K562 (cell line): ENCODE measurements at places on chromosomes 1 and 21.

DNA sequence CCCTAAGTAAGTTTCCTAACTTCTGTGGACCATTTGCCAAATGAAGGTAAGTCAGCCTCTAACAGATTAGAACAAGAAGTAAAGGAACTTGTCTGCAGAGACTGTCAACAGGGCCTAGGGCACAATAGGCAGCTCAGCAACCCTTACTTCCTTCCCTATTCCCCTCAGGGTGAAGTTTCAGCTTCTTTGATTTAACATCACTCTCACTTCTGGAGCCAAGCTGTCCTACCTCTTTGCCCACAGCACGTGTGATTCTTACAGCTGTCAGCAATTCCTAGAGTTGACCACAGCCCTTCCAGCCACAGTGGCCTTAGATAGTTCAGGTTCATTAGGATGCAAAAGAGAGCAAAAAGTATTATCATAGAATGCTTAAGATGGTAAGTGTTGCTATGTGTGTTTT lies 7.6 kb upstream of the EIF4G3 start:
- DNase-seq, result peak; percentile 1

GRCh38 chr1:94803517-94804441 lies 16.4 kb upstream of the SLC44A3 start:
- DNase-seq, result no peak

DNA sequence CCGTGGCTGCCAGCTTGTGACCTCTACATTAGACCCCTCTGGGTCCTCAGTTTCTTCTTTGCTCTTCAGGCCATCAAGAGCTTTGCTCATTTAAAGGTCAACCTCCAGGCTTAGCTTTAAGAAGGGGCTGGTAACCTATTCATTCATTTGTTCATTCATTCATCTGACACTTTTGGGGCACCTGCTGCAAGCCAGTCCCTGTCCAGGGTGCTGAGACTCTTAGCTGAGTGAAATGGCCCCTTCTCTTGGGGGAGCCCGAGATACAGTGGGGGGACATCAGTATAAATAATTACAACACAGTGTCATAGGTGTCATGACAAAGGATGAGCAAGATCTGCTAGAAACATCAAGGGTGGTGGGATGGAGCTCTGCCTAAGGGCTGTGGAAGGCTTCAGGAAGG lies 10.5 kb upstream of the TTC4 start:
- no peak for DNase-seq

DNA sequence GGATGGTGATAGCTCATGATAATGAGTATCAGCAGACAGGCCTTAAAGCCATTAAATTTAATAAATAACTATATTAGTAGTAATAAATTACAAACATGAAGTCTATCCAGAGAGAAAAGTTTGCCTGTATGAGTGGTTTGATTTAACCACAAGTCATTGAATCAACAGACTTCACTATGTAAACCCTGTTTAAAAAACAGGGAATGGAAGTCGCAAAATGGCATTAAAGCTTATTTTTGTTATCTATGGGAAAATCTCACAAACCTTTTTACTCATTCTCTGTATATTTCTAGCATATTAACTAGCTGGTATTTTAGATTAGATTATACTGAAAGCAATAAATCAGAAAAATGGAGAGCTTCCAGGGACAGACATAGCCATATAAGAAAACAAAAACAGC lies 45.3 kb downstream of the SASS6 start:
- no peak for DNase-seq

- DNase-seq, result peak; percentile 25
Observed at GRCh38 chr1:107142140-107142542, 1.3 kb downstream of the NTNG1 start.

DNA sequence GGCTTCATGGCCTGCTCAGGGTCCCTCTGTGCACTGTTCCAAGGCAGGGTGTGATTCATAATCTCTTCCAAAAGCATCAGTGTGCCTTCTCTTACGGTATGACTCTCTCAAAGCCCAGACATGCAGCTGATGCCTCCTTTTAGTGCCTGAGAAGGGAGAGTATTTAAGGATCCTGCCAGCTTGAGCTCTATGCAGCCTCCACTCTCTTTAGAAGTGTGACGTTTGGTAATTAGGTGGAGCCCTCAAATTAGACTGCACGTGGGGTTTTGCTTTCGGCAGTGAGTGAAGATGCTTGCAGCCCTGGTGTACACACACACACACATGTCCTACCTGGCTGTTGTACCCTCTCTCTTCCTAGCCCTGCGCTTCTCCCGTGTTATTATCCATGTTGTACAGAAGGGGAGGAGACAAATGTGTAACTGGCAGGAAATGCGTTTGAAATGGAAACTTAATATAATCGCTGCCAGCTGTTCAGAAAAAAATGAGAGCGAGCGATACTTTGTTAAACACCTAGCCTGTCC lies 2.6 kb upstream of the C1orf174 start:
- no peak for DNase-seq

- no peak for DNase-seq
Observed at GRCh38 chr21:32192291-32193097, 86.4 kb downstream of the MIS18A start.
